NCI-H1048 (cell line): ENCODE measurements at places on chromosomes 12 and 14.

DNA sequence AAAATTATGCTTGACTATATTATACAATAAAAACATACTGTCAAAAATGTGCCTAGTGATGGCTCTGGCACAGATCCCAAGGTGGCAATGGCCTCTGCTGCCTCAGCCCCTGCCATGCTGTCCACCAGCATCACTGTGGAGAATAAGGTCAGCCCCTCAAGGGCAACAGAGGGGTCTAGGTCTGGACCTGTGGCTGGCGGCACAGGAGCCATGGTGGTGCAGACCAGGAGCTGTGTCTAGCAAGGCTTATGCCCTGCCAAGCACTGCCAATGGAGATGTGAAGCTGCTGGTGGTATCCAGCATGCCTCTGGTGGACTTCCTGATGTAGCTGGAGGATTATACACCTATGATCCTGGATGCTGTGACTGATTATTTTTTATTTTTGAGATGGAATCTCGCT is 125.9 kb downstream of the DENND5B start:
- no peak for DNase-seq

- no peak for DNase-seq
Observed at GRCh38 chr12:106149096-106149784, 10.5 kb upstream of the NUAK1 start.

DNA sequence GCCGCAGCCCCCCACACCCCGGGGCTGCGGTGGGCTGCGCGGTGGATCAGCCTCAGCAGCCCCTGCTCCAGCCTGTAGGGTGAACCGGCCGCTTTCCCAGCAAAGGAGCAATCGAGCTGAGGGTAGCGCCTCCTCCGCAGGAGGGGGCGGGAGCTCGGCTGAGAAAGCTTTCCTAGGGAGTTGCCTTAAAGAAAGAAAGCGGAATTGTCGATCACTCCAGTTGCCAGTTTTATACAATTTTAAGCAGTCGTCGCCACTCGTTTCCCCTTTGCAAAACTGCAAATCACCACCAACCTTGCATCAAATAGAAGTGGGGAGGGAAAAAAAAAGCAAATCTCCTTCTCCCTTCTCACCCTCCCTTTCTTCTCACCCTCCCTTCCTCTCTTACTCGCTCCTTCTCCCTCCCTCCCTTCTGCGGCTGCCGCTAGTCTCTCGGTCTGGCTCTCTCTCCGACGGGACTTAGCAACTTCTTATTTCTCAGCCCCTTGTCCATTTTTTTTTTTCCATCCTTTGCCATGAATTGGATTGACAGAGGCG is at the start of gene PDE3A:
TSS of gene PDE3A (plus strand) at position 424 of the 537 bp plus-strand sequence. CDS start 748 bp downstream, outside the sequence.
- no peak for DNase-seq

GRCh38 chr14:68733086-68733914 is 59.6 kb downstream of the ZFP36L1 start:
- no peak for DNase-seq

DNA sequence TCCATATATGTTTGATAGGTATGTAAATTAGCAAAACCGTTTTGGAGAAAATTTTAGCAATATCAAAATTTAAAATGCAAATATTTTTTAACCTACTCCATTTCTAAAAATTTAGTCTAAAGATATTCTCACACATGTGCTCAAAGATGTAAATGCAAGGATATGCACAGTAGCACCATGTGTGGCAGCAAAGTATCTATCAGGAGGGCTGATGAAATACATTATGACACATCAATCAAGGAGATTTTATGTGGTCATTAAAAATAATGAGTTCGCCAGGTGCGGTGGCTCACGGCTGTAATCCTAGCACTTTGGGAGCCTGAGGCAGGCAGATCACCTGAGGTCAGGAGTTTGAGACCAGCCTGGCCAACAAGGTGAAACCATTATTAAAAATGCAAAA is 8.0 kb upstream of the C1R start:
- DNase-seq = no peak

- DNase-seq = no peak
Observed at GRCh38 chr12:27595231-27595642, 71.2 kb downstream of the PPFIBP1 start.

DNA sequence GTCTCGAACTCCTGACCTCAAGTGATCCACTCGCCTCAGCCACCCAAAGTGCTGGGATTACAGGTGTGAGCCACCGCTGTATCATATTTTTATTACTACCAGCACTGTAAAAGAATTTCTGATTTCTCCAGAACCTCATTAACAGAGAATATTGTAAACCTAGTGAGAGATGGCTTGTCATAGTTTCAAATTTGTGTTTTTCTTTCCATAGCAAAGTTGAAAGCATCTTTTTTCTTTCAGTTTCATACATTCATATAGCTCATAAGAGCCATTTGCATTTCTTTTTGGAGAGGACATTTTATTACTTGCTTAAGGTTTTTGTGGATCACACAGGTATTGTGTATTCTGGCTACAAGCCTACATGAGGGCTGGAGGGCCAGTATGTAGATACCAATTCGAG is 58.0 kb downstream of the MIS18BP1 start:
- no peak for DNase-seq

DNA sequence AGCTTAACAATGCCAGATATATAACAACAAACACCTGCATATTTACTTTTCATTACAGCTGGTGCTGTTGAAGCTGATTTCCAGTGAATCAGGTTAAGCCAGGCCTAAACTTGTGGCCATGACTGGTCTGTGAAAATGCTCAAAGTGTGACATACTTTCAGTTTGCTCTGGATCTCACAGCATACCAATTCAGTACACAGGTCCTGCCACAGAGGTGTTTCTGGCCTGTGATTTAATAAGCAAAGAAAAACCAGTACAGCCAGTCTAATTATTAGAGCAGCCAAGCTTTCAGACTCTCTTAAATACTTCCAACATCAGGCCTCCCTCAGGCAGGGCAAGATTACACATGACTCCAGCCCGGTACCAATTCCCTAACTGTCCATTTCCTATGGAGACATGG is 27.4 kb upstream of the TMCC3 start:
- DNase-seq = no peak

DNA sequence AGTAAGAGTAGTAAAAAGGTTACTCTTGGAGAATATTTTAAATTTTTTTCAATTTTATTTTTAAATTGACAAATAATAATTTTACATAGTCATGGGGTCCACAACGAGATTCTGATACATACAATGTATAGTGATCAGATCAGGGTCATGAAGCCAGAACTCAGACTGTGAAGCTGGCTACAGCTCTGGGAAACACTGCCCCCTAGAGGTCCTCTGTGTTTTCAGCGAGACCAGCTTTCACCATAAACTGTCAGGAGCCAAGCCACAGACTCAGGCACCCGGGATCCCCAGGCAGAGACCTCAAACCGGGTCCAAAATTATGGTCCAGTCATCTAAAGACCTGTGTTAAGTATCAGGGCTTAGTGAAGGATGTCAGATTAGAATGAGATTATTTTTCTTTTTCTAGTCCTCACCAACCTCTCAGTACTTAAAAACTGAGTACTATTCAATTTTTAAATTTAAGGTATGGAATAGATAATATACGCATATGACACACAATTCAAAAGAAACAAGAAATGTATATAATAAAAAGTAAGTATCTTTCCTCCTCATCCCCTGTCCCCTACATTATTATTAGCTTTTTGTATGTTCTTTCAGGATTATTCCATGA is 397.1 kb downstream of the MDGA2 start:
- DNase-seq = peak; percentile 21

DNA sequence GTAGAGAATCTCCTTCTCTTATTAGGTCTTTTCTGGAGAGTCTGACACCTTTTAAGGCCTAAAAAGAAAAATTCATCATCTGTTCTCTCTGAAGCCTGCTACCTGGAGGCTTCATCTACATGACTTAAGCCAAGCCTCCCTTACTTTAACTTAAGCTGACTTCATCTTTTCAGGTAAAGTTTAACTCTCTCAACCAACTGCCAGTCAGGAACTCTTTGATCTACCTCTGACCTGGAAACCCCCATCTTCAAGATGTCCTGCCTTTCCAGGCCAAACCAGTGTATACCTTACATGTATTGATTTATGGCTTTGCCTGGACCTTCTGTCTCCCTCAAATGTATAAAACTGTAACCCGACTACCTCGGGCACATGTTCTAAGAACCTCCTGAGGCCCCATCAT is 17.5 kb downstream of the GSTZ1 start:
- no peak for DNase-seq
